DMS79 (cell line): ENCODE measurements at places on chromosomes 1 and 21.

DNA sequence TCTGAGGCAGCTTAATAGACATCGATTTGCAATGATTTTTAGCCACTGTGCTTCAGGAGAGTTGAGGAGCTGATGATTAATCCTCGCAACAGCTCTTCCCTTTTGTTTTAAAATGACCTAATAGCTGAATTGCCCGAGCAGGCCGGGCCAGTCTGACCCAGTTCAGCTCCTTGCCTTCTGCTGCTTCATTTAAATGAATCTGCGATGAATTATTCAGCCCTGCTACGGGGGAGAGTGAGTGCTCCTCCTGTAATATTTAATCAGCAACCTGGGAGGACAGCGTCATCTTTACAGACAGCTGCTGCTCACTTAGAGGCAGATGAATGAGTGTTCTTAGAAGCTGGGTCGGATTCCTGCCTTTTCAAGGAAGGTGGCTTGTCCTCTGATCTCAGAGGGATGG lies 325.1 kb downstream of the CAMTA1 start:
- no peak for DNase-seq

DNA sequence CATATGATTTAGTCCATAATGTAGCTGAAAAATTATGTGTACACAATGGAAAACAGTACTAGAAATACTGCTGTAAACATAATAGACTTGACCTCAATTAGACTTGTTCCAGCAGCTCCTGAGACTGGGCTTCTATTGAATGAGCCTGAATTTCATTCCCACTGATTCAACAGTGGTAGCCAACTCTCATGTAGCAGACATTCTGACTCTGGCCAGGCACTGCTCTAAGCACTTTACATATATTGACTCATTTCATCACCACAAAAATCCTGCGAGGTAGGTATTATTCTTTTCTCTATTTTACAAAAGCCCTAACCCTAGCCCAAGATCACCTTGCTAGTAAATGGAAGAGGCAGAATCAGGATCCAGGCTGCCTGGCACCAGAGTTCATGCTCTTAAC lies 12.8 kb upstream of the CTSS start:
- DNase-seq = no peak

DNA sequence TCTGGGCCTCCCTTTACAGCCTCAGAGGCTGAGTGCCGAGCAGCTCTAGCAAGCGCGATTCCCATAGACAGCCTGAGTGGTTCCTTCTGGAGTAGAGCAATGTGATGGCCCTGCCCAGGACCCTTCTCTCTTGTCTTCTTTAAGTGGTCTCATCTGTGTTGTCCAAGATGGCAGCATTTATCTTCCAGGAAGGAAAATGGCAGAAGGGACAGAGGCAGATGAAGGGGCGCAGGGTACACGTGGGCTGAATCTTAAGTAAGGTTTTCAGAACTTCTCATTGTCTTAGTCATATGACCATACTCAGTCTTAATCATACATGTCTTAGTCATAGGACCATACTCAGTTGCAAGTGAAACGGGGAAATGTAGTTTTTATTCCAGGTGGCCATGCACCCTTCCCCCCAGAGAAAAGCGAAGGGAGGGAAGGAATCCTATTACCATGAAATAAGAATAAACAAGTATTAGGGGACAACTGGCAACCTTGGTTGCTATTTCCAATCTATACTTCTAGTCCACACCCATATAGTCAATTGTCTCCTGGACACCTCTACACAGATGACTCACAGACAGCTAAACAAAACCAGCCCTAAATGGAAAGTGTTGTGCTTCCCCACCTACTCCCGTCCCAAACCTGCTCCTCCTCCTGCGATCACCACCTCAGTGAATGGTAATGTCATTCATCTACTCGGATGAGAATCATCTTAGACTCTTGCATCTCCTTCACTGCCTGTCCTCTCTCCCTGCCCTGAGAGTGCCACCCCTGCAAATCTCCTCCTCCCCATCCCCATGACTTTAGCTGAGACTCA lies 13.3 kb downstream of the OVAAL start:
- no peak for DNase-seq

DNA sequence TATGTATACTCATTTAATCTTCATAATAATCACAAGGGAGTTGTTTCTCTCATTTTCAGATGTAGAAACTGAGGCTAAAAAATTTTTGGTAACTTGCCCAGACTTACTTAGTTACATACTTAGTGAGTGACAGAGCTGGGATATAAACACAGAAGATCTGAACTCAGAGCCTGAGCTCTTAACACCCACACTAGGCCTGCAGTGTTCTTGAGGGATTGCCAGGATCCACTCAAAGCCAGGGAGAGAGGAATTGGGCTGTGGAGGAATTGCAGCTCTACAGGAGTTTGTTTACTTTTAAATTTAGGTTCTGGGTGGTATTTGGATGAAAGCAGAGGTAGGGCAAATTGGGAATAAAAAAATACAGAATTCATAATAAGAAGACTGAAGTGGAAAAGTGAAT lies 515.1 kb upstream of the PLXNA2 start:
- no peak for DNase-seq

- DNase-seq = no peak
Observed at GRCh38 chr1:177779166-177779965, 190.5 kb downstream of the SEC16B start.

DNA sequence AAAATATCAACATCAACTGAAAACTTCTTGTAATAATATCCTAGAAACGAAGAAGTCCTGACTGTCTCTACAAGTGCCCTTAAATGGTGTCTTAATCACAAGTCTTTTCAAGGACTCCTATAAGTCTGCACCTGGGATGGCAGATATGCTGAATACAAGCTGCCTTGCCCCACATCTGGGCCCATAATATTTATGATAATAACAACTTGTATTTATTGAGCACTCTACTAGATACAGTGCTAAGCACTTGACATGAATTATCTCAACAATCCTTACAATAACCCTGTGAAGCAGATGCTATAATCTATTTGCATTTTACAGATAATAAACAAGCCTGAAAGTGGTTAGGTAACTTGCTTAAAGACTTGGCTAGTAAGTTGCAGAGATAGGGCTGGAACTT lies 78.0 kb upstream of the ZNF648 start:
- no peak for DNase-seq

DNA sequence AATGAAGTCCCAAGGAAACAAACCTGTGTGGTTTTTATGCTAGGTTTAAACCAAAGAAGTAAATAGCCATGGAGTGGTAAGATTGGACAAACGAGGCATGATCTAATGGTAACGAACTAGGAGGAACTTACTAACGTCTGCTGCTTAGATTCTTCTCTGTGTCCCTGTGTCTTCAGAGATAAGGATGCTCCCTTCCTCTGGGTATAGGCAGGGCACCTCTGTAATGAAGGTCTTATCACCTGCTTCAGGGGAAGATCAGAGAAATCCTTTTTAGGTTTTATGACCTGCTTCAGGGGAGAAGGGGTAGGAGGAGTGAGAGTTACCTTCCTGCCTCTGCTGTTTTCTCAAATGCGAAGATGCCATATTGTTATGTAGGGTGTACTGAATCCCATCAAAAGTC lies 214.9 kb upstream of the L1TD1 start:
- no peak for DNase-seq

GRCh38 chr1:183883623-183884022 lies 78.7 kb downstream of the RGL1 start:
- no peak for DNase-seq
